ENCODE measurements at places on chromosomes 4 and X.

GRCh38 chr4:18840481-18840880 is 818.9 kb upstream of the LCORL start:
- no peak for DNase-seq

DNA sequence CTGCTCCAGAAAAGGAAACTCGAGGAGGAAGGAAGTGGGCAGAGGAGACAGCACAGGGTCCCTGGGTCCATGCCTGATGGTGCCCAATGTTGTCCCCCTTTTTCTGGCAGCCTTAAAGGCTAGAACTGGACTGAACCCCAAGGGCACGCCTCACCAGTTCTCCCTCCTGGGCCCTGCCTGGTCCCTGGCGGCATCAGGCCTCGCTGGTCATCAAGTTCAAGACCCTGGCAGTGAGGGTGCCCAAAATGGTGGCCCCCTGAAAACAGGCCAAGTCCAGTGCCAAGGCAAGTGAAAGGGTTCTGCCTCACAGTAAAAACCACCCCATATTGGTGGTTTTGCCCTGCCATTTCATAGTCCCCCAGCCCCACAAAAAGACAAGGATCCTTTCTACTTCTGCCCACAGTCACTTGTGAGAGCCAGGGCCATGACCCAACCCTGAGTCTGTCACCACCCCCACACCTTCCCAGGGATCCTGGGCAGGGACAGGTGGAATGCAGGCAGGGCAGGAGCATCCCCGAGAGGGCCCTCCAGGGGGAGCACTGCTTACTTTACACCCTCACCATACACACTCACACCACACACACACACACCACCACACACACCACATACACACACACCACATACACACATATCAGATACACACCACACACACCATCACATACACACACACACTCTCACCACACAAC is 107.6 kb downstream of the DCTD start:
- no peak for DNase-seq

GRCh38 chrX:2484256-2484655 is 16.5 kb downstream of the DHRSX start:
- DNase-seq: no peak

DNA sequence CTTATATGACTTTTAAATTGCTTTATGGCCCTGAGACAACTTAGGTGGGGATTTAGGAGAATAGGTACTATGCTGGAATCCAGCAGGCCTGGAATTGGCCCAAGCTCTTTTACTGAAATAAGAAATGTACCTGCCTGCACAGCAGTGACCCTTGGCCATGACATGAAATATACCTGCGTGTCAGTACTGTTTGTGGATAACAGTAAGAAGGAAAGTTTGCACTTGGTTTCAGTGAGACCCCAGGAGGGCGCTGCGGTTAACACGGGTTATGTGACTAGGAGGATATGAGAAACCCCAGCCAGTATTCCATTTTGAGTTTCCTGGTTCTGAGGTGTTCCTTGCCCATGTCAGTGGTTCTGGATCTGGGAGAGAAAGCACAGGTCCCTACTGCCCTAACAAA is 5.3 kb downstream of the MTM1 start:
- no peak for DNase-seq

GRCh38 chr4:72084587-72085011 is 52.8 kb downstream of the NPFFR2 start:
- no peak for DNase-seq

DNA sequence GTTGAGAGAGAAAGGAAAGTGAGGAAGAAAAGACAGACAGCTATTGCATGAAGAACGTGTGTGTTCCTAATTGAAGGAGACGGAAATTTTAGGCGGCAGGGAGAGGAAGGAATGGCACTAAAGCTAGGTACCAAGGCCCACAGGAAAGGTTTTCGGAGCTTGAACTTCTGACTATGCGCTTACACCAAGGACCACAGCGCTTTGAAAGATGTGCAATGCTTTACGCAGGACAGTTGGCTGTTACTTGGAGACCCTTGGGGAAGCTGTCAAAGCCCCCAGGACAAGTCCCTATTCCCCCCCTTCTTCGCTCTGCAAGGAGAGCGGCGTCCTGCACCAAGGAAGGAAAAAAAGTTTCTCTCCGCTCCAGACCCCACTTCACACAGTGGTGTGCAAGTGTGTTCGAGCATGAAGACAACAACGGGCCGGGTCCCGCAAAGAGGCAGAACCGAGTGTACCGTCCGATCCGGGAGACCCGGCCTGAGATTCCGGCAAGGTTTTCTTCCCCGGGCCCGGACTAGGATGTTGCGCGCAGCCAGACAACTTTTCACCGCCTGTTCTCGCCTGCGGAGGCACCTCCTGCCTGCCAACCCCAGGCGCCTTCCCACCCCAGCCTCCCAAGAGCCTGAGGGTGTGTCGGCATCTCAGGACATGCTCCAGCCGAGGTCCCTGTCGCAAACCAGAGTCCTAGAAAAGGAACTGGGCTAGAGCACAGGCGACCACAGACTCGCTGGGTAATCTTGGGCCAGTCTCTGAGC is 896 bp downstream of the KDR start:
- DNase-seq: no peak

DNA sequence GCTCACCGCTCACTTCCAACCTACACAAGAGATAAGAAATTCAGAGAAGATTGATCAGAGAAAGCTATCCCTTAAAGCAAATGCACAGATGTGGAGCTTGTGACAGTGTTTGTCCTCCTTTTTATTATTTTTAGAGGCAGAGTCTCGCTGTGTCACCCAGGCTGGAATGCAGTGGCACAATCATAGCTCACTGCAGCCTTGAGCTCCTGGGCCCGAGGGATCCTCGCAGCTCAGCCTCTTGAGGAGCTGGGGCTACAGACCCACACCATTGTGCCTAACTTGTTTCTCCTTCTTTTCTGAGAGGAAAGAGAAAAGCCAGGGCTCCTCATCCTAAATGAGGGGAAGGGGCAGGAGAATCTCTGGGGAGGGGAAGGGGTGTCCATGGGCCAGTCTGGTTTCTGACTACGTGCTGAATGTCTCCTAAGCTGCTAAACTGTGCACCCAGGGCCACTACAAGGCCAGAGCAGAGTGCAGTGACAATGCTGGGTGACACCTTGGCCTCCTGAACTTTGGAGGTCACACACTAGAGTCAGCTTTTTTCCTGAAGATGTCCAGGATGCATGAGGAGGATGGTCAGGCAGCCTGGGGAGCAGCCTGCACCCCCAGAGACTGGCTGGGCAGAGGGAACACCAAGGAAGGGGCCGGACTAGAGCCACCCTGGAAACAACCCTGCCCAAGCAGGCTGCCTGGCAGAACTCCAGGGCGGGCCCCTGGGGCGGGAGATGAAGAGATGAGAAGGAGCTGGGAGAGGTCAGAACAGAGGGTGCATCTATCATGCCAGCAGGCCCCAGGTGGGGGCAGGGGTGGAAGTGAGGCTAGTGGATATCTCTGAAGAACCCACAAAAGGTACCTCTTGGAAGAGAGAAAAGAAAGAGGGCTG is 55.5 kb upstream of the PROM1 start:
- DNase-seq: no peak

DNA sequence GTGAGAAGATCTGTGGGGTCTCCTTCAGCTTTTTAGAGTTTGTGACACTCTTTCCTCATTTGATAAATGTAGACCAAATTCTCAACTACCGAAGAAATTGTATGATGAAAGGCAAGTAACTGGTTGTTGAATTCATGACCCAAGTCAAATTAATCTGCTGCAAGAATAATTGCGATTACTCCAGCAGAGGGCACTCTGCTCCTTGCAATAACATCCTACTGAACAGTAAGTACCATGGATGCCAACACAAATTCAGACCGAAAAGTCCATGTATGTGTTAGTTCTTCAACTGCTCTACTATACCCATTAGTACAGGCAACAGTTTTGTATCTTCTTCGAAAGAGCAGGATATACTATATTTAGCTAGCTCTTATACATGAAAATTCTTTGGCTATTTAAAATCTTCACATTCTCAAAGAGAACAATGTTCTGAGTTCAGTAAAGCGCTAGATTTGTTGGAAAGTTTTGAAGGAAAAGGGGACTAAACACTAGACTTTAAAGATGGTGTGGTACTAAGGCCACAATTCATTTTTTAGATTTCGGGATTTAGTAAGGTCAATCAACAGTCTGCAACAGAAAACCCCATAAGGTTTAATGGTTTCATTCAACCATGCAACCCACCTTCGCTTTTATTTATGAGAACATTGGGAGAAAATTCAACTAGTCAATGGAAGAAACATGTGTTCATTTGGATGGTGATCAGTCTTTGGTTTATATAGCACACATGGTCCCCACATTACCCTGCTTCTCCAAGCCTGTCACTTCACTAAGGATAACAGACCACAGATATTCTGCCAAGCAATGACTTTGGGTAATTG is 105.4 kb upstream of the TBC1D9 start:
- DNase-seq: peak; percentile 9

DNA sequence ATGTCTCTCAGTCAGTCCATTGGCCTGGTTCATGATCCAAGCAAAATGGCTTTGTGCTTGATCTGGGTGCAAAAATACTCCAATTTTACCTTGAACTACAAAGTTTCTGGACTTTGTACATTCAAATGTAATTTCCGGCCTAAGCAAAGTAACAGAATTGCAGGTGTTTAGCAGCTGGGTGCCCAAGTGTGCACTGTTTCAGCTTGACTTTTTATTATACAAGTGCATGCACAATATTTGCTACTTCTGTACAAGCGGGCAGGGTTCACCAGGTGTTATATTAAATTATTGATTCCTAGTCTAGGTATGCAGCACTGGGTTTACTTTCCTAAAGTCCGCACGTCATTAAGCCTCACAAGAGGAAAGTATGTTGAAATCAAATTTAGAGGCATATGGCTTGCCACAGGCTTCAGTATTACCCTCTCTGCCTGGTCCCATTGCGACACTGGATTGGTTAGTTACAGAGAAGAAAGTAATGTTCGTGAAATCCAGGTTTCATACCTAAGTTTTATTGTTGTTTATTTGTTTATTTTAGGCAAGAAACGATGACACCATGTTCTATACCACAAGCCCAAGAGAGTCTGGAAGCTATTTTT is 376.9 kb upstream of the CTSO start:
- DNase-seq: no peak

GRCh38 chr4:186032259-186032658 is 36.7 kb upstream of the TLR3 start:
- no peak for DNase-seq
